NCI-H2081 treated with DMSO at 0.1 percent for 48 hours (cell line): ENCODE measurements at places on chromosomes 3 and 15.

GRCh38 chr3:100089812-100090668 lies 24.3 kb downstream of the FILIP1L start:
- no peak for DNase-seq

GRCh38 chr15:78370013-78370412 lies 29.9 kb downstream of the CRABP1 start:
- DNase-seq: no peak

DNA sequence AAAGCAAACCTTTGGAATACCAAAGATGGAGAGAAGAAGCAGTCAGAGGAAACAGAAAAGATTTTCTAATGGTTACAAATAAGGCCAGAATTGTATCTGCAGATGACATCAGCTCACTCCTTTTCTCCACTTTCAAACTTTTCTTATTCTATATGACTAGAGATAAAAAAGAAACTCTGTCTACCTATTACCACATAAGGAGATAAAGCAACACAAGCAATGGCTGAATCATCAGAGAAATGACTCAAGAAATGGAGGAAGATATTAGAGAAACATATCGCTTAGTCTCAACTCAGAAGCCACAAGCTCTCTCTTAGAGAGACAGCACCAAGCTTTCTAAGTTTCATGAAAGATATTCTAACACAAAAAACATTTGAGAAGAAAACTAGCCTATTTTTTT lies 784.0 kb downstream of the ZPLD1 start:
- no peak for DNase-seq

DNA sequence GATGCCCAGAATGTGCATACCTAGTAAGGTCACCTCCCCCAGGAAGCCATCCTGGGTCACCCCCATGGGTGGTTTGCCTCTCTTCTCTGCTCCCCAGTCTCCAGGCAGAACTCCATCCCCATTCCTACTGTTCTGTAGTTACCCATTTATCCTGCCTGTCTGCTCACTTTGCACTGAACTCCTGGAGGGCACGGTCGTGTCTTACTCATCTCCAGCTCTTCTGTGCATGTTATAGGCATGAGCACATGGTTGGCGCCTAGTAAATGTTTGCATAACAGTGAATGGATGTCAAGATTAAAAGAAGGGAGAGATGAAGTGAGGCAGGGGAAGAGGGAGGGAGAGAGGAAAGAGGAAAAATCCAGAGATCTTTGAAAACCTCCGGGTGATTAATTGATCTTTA lies 208.4 kb upstream of the TRIM42 start:
- DNase-seq: no peak

DNA sequence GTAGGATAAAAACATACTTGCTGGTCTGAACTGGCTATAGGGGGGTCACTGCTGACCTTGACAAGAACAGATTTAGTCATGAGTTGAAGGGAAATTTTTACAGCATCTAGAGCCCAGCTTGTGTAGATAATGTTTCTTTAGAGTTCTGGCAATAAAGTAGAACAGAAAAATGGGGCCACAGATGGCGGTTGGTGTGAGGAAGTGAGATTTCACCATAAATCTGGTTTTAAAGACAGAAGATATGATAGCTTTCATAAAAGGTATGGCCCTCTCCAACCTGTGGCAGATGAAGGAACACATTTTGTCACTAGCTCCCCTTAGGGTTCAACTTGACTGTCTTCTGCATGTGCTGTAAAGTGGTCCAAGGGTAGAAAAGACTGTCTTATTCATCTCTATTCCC lies 24.3 kb upstream of the IMPDH2 start:
- DNase-seq: no peak

DNA sequence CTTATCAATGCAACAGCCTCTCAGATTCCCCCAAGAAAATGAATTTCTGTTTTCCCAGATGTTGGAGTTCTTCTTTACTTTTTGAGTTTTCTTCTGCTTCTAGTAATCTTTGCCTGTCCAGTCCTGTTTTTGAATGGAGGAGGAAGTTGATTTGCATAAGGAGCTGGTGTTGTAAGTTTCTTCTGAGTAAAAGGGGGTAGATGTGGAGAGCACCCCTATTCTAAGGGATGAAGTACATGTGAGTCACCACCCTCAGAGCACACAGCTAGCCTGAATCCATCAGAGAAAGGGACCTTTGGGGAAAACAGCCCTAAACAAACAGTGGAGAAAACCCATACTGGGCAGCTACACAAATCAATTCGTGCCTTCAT lies 34.5 kb downstream of the ACAA1 start:
- DNase-seq: no peak

DNA sequence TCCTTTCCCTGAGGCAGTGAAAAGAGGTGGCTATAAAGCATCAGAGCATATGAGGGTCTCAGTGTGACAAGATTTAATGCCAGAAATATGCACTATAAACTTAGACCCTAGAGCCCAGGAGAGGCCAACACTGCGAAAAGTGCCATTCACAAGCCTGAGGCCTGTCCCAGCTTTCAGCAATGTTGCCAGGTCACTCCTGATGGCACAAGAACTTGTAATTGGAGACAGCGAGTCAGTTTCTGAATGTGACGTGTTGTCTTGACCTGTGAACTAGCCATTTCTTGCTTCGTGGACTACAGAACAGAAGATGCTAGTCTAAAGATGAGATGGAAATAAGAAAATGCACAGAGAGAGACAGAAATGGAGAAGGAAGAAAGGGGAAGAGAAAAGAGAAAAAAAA lies 87.9 kb downstream of the WDR72 start:
- DNase-seq: no peak
